T-cell (primary cell): ENCODE measurements at places on chromosomes 1 and 21.

DNA sequence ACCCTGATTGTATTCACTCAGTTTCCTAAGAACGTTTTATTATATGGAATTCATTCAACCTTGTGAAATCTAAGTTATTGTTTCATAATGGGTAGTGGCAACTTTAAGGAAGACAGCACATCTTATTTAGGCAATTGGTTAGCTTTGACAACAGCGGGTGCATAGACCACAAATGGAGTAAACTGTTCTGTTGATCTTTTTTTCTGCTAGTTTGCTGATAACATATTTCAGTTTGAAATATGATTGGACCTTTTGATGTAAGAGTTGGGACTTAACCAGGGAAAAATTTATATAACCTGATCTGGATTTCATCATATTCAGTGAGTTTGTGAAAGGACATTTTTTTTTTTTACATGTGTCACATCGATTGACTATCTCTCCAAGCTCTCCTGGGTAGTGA, 151.7 kb downstream of the HLX start:
- no peak overlapping the region for H3K4me3 ChIP-seq
- H3K27ac ChIP-seq = no peak overlapping the region
- H3K36me3 ChIP-seq = no peaks in the 10 kb centered on the region
- no peaks in the 10 kb centered on the region for H3K27me3 ChIP-seq
- DNase-seq = no peak

- H3K27me3 ChIP-seq = no peaks in the 10 kb centered on the region
- no peaks in the 10 kb centered on the region for H3K4me1 ChIP-seq
- H3K4me3 ChIP-seq = no peak overlapping the region
- DNase-seq = no peak
- no peaks in the 10 kb centered on the region for H3K36me3 ChIP-seq
Measured at GRCh38 chr1:209382231-209383100, 201.0 kb upstream of the CAMK1G start.

GRCh38 chr1:31243501-31244286, 4.0 kb upstream of the NKAIN1 start:
- no peaks in the 10 kb centered on the region for H3K4me1 ChIP-seq
- no peak for DNase-seq
- H3K27ac ChIP-seq = no peak overlapping the region
- no peak overlapping the region for H3K4me3 ChIP-seq
- peaks cover 5% of the 10 kb centered on the region for H3K27me3 ChIP-seq

- no peaks in the 10 kb centered on the region for H3K27me3 ChIP-seq
- H3K36me3 ChIP-seq = peaks cover 74% of the 10 kb centered on the region
- H3K27ac ChIP-seq = no peak overlapping the region
- H3K4me1 ChIP-seq = peaks cover 11% of the 10 kb centered on the region
- no peak overlapping the region for H3K4me3 ChIP-seq
Measured at GRCh38 chr1:46580140-46580903, 23.7 kb downstream of the MKNK1 start.

DNA sequence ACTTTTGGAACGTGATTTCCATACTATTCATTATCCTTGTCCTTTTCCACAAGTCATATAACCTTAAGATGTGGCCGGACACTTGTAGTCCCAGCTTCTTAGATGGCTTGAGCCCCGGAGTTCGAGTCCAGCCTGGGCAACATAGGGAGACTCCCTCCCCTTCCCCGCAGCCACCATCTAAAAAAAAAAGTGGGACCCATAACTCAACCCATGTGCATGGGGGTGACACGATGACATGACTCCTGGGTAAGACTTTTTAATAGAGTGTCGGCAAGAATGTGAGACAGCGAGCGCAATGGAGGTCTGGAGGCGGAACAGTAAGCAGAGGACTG, 25.7 kb downstream of the MIA3 start:
- peak overlapping the region; percentile 95 for H3K27ac ChIP-seq
- peak overlapping the region; percentile 98 for H3K4me3 ChIP-seq
